T-helper 22 cell (primary cell): ENCODE measurements at places on chromosomes 16 and 17.

GRCh38 chr16:23160574-23160973 lies 11.3 kb upstream of the USP31 start:
- DNase-seq = no peak

DNA sequence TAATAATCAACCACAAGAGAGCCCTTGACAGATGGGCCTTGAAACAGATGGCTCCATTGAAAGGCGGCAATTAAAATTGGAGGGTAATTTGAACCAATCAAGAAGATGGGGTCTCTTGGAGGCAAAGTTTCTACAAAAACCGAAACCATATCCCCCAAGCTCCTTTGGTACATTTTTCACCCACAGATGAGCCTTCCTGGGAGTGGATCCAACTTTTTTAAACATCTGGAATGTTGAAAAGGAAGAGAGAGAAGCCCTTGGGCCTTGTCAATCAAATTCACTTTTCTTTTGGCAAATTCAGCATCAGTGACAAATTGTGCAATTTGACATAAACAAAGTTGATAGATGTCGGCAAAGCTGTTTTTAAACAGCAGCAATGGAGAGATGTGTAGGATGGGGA lies 13.2 kb upstream of the NUP93 start:
- no peak for DNase-seq

GRCh38 chr17:5675625-5676421 lies 91.5 kb upstream of the NLRP1 start:
- DNase-seq = no peak

DNA sequence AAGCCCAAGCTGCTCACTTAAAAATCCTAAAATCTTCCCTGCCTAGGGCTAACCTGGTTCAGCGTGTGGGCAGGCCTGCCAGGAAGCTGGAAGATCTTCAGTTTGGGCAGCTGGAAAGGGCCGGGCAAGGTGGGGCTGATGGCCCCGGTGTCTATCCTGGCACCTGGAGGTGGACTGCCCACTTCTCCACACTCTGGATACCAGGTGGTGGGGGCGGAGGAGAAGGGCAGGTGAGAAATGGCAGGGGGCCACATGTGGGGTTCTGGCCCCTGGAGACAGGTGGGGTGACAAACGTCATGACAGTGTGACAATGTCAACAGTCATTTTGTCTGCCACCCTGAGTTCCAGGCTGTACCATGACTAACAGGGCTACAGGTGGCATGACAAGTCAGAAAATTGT lies 78.5 kb upstream of the C16orf82 start:
- DNase-seq = no peak

DNA sequence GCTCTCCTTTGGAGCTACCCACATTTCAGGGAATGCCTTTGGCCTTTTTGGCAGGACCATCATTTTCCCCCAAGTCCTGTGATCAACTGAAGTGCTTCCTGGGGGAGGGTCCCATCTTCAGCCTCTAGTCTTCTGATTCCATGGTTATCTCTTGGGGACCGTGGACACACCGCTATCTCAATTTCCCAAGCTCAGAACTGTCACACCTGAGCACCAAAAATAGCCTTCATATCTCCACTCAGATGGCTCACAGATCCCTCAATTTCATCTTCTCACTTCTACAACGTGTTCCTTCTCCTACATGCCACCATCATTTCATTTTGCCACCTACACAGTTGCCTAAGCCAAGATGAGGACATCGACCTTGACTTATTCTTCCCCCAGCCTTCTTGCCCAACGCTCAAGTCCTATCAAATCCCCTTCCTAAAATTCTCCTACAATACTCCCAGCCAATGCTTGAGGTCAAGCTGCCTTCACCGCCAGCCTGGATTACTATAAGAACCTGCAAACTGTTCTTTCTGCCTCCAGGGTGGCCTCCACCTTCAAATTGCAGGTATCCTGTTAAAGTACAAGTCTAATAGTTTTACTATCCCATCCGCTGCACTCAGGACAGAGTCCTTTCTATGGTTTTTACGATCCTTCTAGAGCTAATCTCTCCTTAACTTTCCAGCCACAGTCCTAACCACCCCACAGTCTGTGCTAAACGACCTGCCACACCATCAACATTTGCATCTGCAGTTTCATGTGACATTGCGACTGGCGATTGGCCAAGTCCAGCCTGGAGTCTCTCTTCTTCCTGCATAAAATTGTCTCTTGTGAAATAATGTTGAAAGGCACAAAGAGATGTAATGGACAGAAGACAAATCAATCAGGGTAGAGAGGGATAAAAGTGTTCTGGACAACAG lies 6.2 kb downstream of the ATP6V0D1 start:
- no peak for DNase-seq

- no peak for DNase-seq
Observed at GRCh38 chr17:71313866-71314265, 807.0 kb upstream of the SOX9 start.

DNA sequence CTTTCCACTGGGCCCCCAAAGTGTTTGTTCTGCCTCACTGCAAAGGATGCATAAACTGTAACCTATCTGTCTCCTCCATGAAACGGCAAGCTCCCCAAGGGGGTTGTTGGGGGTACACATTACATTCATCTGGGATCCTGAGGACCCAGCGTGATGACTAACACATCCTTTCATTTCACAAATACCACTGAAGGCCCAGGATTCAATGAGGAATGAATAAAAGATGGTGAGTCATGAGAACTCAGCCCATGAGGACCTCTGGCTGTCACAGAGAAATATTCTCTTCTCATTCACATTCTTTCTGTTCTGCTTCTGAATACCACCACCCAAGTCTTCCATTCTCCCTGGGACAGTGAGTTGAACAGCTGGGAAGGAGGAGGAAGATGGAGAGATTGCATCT lies 149.8 kb downstream of the RBFOX3 start:
- DNase-seq = no peak

GRCh38 chr17:73633736-73634135 lies 10.5 kb downstream of the SDK2 start:
- DNase-seq = no peak

DNA sequence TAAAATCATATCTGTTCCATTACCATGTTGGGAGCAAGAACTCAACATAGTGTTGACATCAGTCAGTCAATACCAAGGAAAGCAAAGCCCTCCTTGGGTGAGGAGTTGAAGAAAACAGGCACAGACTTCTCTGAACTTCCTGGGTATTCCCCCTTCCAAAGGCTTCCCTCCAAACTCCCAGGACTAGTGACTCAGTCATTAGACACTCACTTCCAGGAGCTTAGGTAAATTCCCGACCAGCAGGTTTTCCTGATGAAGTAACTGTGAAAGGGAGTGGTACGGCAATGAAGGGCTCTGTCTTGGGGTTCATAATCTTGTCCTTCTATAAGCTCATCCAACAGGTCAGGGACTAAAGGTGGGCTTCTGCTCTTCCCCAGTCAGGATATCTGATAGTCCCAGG lies 293.8 kb upstream of the AXIN2 start:
- no peak for DNase-seq

GRCh38 chr16:51149251-51149661 lies 1.8 kb downstream of the SALL1 start:
- no peak for DNase-seq

DNA sequence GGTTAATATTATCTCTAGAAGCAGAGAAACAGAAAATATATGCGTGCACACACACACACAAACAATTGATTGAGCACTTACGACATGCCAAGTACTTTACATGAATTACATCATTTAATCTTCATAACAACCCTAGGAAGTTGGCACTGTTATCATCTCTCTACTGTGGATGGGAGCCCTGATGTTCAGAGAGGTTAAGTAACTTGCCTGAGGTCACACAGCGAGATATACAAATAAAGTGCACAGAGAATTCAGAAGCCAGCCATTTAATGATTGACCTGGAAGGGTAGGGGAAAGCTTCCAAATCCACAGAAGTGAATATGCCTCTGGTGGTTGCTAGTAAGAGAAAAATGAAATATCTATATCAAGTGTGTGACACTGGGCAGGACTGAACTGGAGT lies 37.5 kb upstream of the GPR139 start:
- no peak for DNase-seq

GRCh38 chr16:35746963-35747657 lies 2287.7 kb downstream of the TP53TG3F start:
- DNase-seq = no peak

DNA sequence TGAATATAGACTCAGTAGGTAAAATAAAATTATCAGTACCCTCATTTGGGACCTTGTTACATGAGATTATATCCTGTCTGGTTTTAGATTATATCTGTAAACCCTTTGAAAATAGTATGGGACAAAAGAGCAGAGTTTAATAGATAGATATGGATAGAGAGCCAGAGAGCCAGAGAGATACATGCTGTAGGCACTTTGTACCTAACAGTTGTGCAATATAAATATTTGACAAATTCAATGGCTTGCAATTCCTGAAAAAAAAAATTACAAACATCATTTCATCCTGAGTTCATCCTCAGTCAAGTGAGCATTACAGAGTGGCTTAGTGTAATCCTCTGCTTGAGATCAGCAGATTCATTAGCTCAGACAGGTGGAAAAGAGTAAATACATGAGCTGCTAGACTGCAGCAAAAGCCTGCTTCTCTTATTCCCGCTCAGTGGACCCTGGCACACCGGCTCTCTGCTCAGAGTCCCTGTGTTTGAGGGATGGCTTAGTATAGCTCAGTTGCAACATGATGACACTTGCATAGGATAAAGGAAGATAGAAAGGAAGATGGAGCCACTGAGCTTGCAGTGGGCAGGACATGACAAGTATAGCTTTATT lies 931.6 kb upstream of the GOT2 start:
- no peak for DNase-seq

GRCh38 chr16:81610144-81610842 lies 165.7 kb downstream of the CMIP start:
- no peak for DNase-seq

- DNase-seq = no peak
Observed at GRCh38 chr17:49431743-49432142, 17.1 kb upstream of the PHB1 start.
